ENCODE measurements at places on chromosomes 12 and 14. TPM values are rescaled to one million over a fixed set of nuclear protein-coding genes. Genes with fewer than 3 reads are reported as not detected.
A peak's percentile ranks its signal among the peaks of the same experiment; 100 is the strongest.

The MIP gene
- not detected for total RNA-seq

The FGF23 gene
- total RNA-seq: not detected

GRCh38 chr12:85923767-85924331, 49.8 kb downstream of the NTS start:
- no peak for DNase-seq
- H3K4me1 ChIP-seq: no peaks in the 10 kb centered on the region
- no peak overlapping the region for H3K27ac ChIP-seq
- no peak overlapping the region for H3K4me3 ChIP-seq
- no peaks in the 10 kb centered on the region for H3K36me3 ChIP-seq
- H3K27me3 ChIP-seq: no peaks in the 10 kb centered on the region

GRCh38 chr14:59360923-59361794, 104.0 kb downstream of the GPR135 start:
- no peak overlapping the region for H3K4me3 ChIP-seq
- DNase-seq: no peak
- H3K4me1 ChIP-seq: peaks cover 80% of the 10 kb centered on the region
- H3K36me3 ChIP-seq: peaks cover 6% of the 10 kb centered on the region
- no peaks in the 10 kb centered on the region for H3K27me3 ChIP-seq
- peak overlapping the region; percentile 61 for H3K27ac ChIP-seq

GRCh38 chr12:58764100-58764953, 156.0 kb downstream of the LRIG3 start:
- no peaks in the 10 kb centered on the region for H3K36me3 ChIP-seq
- H3K27ac ChIP-seq: no peak overlapping the region
- no peaks in the 10 kb centered on the region for H3K4me1 ChIP-seq
- H3K4me3 ChIP-seq: no peak overlapping the region
- DNase-seq: no peak

The CLEC2A gene
- 57.4 TPM for total RNA-seq

GRCh38 chr12:107645630-107646333, 39.8 kb upstream of the PWP1 start:
- H3K4me3 ChIP-seq: no peak overlapping the region
- no peak overlapping the region for H3K27ac ChIP-seq
- DNase-seq: no peak
- no peaks in the 10 kb centered on the region for H3K27me3 ChIP-seq

- peaks cover 24% of the 10 kb centered on the region for H3K36me3 ChIP-seq
- DNase-seq: no peak
- H3K27ac ChIP-seq: no peak overlapping the region
These were observed 15.8 kb downstream of the JAG2 start for GRCh38 chr14:105152794-105153241.

DNA sequence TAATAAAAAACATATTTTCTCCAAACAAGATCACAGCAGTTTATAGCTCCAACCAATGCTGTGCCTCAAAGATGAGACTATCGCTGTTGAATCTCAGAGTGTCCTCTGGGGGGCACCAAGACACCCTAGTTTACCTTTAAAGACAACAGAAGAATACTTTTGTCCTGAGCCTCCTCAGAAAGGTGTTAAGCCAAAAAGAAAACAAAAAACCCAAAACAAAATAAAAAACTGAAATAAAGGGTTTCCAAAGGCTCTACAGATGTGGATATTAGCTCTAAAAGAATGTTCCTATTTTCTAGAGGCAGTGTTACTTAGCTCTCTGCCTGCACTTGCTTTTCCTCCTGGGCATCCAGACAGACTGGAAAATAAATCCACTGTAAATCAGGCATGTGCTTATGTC, 86.9 kb upstream of the TTC7B start:
- H3K4me1 ChIP-seq: no peaks in the 10 kb centered on the region
- no peak overlapping the region for H3K4me3 ChIP-seq
- peaks cover 11% of the 10 kb centered on the region for H3K36me3 ChIP-seq
- DNase-seq: no peak
- H3K27me3 ChIP-seq: no peaks in the 10 kb centered on the region

GRCh38 chr12:68853396-68854077, 45.6 kb downstream of the MDM2 start:
- no peaks in the 10 kb centered on the region for H3K4me1 ChIP-seq
- no peak for DNase-seq
- no peak overlapping the region for H3K27ac ChIP-seq
- no peaks in the 10 kb centered on the region for H3K36me3 ChIP-seq
- no peak overlapping the region for H3K4me3 ChIP-seq

DNA sequence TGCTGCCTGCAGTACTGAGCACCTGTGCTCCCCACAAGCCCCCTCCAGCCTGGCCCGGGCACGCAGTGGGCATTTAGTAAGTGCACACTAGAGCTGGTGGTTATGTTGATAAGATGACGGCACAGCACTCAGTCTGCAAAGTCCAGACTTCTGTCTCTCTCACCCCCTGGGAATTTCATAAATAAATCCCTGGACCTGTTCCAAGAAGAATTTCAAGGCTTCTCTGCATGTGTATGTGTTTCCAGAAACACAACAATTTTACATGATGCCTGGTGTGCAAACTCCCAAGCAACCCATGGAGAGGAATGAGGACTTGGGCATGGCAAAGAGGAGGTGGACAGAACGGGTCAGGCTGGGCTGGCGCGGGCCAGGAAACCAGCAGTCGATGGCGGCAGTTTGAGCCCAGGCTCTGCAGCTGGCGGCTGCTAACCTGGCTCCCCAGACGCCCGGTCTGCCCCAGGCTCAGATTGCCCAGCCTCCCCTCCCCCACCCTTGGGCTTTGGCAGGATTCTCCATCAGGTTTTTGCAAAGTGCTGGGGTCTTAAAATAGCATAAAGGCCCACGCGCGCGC, 10.4 kb upstream of the ACVR1B start:
- H3K4me1 ChIP-seq: peaks cover 47% of the 10 kb centered on the region
- no peak for DNase-seq
- no peaks in the 10 kb centered on the region for H3K36me3 ChIP-seq
- peak overlapping the region; percentile 22 for H3K4me3 ChIP-seq

DNA sequence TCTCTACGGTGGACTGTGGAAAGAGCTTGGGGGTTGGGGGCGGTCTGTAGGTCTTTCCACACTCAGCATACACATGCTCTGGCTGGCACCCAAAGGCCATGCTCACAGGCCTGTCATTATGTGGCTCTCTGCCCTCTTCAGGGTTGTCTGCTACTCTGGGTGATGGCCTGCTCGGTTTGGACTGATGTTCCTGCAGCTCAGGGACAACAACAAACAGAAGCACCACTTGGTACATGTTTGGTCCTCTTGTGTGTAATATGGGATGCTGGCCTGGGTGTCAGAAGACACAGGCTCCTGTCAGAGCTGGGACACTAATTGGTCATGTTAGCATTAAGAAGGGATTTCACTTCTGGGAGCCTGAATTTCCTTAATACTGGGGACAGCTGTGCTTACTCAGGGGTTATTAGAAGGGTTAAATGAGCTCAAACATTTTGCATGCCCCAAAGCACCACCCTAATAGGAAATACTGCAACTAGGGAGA, 32.7 kb upstream of the SELPLG start:
- no peaks in the 10 kb centered on the region for H3K27me3 ChIP-seq
- H3K4me3 ChIP-seq: no peak overlapping the region
- peaks cover 9% of the 10 kb centered on the region for H3K36me3 ChIP-seq
- no peak for DNase-seq
- no peak overlapping the region for H3K27ac ChIP-seq

DNA sequence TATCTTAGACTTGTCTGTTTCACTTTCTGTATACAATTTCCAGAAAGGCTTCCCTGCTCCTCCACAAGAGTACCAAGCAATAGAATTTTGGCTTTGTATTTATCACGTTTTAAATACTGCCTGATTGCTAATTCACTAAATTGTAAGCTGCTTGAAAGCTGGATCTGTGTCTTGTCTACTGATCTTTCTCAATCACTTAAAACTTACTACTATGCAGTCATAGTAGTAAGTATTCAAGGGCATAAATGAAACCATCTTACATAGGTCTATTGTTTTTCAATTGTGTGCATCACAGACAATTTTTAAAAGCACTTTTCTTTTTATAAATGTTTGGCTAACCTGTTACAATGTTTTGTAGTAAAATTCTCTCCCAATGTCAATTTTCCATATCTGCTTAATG, 1.2 kb upstream of the GLIPR1L2 start:
- peak overlapping the region; percentile 84 for H3K27ac ChIP-seq
- no peak for DNase-seq
- no peaks in the 10 kb centered on the region for H3K36me3 ChIP-seq
- peaks cover 18% of the 10 kb centered on the region for H3K4me1 ChIP-seq
- peak overlapping the region; percentile 57 for H3K4me3 ChIP-seq

The SLCO1B1 gene
- total RNA-seq: not detected

DNA sequence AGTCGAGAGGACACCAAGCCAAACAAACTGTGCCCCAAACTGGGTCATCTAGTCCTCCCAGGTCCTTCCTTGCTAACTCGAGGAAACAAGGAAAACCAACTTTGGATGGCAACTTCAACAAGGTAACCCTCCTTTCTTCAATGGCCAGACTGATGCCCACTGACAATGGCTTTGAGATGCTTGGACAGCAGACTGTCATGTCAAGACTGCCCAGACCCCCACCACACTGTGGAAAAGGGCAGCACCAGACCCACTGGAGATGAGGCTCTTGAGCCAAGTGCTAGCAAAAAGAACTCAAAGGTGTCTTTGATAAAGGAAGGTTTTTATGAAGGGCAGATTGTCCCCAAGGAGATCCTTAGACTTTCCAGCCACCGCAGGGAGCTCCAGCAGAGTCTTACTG, 9.0 kb upstream of the CDH24 start:
- no peak overlapping the region for H3K4me3 ChIP-seq
- peaks cover 71% of the 10 kb centered on the region for H3K36me3 ChIP-seq
- H3K4me1 ChIP-seq: peaks cover 44% of the 10 kb centered on the region
- no peak for DNase-seq

The CISTR gene
- not detected for total RNA-seq

GRCh38 chr12:563250-563781, 99.9 kb downstream of the NINJ2 start:
- H3K36me3 ChIP-seq: peaks cover 4% of the 10 kb centered on the region
- DNase-seq: no peak
- peaks cover 49% of the 10 kb centered on the region for H3K4me1 ChIP-seq
- no peak overlapping the region for H3K27ac ChIP-seq
- H3K27me3 ChIP-seq: no peaks in the 10 kb centered on the region
- H3K4me3 ChIP-seq: peak overlapping the region; percentile 22

The RNF212B gene
- not detected for total RNA-seq

The KRT73 gene
- 8.7 TPM for total RNA-seq

DNA sequence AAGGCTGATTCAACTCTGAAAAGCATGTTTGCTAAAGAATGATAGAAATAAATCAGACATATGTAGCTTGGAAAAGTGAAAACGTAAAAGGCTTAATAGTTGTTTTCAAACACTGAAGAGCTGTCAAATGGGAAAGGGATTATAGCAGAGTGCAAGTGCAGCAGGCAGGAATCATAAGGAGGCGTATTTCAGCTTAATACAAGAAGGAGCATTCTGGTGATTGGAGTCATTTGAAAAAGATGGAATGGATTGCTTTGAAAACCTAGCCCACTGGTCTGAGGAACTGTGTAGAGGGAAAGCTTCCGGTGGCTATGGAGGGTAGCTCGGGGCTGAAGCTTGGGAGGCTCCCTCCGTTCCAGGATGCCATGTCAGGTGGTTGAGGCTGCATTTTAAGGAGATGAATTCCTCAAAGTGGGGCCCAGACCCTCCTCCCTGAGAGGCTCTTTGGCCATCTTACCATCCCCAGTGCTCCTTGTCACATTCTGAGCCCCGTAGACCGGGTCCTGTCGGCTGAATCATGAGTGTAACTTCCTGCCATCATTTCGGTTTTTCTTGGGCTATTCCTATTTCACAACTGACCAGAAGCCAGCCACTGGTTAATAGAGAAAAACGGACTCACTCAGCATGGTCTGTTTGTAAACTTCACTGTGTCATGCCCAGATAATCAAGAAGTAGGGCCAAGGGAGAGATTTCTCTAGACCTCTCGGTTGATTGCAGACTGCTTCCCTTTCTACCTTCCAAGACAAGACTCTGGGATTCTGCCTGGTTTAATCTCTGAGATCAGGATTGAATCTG, 6.5 kb downstream of the WNT5B start:
- H3K27ac ChIP-seq: no peak overlapping the region
- H3K4me3 ChIP-seq: no peak overlapping the region
- H3K36me3 ChIP-seq: peaks cover 3% of the 10 kb centered on the region
- no peak for DNase-seq
- peaks cover 13% of the 10 kb centered on the region for H3K4me1 ChIP-seq
- no peaks in the 10 kb centered on the region for H3K27me3 ChIP-seq

DNA sequence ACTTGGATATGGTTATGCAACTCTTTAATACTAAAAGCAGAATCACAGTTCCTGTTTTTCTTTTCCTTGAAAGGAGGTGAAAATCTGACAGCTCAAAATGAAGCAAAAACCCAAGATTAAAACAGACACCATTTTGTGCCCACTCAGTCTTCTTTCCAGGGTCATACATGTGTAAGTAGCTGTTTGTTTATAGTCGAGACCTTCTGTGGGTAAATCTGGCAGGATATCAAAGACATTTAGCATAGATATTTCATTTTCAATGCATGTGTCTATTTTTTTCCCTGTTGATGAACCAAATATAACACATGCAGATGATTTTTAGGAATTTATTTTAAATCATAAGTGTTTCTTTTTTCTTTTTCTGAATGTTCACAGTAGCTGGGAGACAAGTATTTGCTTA, 398.8 kb downstream of the FOXG1 start:
- H3K4me3 ChIP-seq: no peak overlapping the region
- no peaks in the 10 kb centered on the region for H3K4me1 ChIP-seq
- DNase-seq: no peak
- H3K27ac ChIP-seq: no peak overlapping the region
- H3K36me3 ChIP-seq: no peaks in the 10 kb centered on the region

The KLRG1 gene
- total RNA-seq: not detected

The SHMT2 gene
- total RNA-seq: 53.5 TPM

GRCh38 chr14:106294324-106294723, 767.9 kb downstream of the TMEM121 start:
- no peak for DNase-seq
- no peak overlapping the region for H3K4me3 ChIP-seq
- H3K27ac ChIP-seq: no peak overlapping the region
- H3K36me3 ChIP-seq: no peaks in the 10 kb centered on the region

The GARIN6 gene
- total RNA-seq: not detected

The USP44 gene
- total RNA-seq: 1.4 TPM

The SLC38A4 gene
- 1.5 TPM for total RNA-seq

The SMCO2 gene
- 1.7 TPM for total RNA-seq

- H3K4me3 ChIP-seq: no peak overlapping the region
- DNase-seq: no peak
- H3K4me1 ChIP-seq: no peaks in the 10 kb centered on the region
- peaks cover 17% of the 10 kb centered on the region for H3K27me3 ChIP-seq
- H3K27ac ChIP-seq: no peak overlapping the region
These were observed 54.7 kb upstream of the CLMN start for GRCh38 chr14:95374239-95374997.

GRCh38 chr14:35565871-35566464, 32.0 kb downstream of the INSM2 start:
- no peaks in the 10 kb centered on the region for H3K36me3 ChIP-seq
- DNase-seq: no peak
- H3K27me3 ChIP-seq: no peaks in the 10 kb centered on the region
- H3K27ac ChIP-seq: no peak overlapping the region
- H3K4me3 ChIP-seq: no peak overlapping the region
- H3K4me1 ChIP-seq: no peaks in the 10 kb centered on the region
